ENCODE measurements at places on chromosomes 1 and 21.
A peak's percentile ranks its signal among the peaks of the same experiment; 100 is the strongest.

- no peak for DNase-seq
Observed at GRCh38 chr1:87733386-87733785, 404.7 kb downstream of the LMO4 start.

- DNase-seq = peak; percentile 67
Observed at GRCh38 chr1:41728403-41729202, 190.1 kb downstream of the HIVEP3 start.

GRCh38 chr1:29396438-29397255 lies 160.3 kb downstream of the PTPRU start:
- no peak for DNase-seq

DNA sequence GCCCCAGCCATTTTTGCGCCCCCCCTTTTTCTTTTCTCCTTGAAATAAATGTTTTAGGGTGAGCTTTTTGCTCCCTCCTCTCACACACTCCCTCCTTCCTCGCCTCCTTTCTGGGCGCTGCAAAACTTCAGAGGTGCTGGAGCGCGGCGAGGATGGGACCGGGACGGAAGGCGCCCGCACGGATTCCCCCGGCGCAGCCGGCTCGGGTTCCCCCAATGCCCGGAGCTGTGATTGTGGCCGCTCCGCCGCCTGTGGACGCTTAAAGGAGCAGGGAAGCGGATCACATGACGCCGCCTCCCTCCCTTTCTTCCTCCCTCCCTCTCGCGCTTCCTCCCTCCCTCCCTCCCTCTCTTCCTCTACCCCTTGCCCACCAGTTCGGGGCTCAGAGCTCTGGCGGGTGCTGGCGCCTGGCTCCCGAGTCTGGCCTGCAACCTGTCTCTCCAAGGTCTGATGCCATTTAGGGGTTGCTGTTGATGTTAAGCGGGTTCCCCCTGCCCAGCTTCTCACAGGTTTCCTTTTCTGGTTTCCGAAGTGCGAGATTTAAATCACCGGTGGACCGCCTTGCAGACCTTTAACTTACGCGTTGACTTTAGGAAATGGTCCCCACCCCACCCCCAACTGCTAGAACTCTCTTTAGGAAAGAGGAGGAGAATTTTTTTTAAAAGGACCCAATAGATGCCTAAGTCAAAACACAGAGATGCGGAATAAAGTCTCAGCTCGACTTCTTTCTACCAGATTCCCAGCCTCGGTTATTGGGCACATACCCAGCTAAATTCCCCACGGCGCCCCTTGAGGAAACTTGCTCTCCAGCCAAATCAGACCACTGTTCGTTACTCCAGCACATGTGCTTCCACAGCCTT lies at the start of gene WLS:
TSS of gene WLS (minus strand) at position 235 of the 860 bp plus-strand sequence. CDS start at position 11, 224 bp downstream.
- no peak for DNase-seq

DNA sequence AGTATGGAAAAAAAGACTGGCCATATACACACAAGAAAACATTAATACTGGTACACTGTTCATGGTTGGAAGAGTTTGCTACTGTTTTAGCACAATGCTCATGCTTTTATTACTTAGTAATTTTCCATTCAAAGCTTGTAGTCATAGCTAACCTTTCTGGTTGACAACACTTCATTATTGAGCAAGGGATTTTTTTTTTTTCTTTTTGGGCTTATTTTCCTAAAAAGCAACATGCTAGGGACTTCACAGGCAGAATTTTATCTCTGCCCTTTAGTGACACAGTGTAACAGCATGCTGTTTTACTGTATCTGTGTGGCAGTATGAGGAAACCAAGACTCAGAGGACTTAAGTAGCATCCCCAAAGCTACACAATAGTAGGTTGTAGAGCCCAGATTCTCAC lies 58.5 kb downstream of the FGGY start:
- DNase-seq = no peak

GRCh38 chr1:90727917-90728501 lies 10.9 kb upstream of the BARHL2 start:
- DNase-seq = no peak

- DNase-seq = no peak
Observed at GRCh38 chr1:223008808-223009207, 134.2 kb downstream of the TLR5 start.

- DNase-seq = peak; percentile 56
Observed at GRCh38 chr1:153880962-153881361, 41.8 kb downstream of the GATAD2B start.

All from CD4-positive, alpha-beta T cell treated with Interferon alpha-2 for 1 hour (primary cell).